Left cardiac atrium (tissue), 4 donors: ENCODE measurements at places on chromosomes 4 and X.

DNA sequence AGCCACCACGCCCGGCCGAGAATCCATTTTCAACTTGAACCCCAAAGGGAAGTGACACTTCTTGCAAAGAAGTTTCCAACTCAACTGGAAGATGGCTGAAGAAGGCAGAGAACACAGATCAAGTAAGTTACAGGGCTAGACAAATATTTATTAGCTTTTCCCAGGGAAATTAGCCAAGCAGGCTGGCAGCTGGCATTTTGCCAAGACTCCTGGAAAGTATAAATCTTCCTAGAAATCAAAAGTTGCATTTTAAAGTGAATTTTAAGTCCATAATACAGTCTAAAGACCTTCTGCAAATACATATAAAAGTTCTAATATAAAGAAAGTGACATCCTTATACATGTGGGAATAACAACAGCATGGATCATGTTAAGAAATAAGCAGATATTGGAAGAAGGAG, 3.4 kb upstream of the MRPL1 start:
- no peak for DNase-seq

DNA sequence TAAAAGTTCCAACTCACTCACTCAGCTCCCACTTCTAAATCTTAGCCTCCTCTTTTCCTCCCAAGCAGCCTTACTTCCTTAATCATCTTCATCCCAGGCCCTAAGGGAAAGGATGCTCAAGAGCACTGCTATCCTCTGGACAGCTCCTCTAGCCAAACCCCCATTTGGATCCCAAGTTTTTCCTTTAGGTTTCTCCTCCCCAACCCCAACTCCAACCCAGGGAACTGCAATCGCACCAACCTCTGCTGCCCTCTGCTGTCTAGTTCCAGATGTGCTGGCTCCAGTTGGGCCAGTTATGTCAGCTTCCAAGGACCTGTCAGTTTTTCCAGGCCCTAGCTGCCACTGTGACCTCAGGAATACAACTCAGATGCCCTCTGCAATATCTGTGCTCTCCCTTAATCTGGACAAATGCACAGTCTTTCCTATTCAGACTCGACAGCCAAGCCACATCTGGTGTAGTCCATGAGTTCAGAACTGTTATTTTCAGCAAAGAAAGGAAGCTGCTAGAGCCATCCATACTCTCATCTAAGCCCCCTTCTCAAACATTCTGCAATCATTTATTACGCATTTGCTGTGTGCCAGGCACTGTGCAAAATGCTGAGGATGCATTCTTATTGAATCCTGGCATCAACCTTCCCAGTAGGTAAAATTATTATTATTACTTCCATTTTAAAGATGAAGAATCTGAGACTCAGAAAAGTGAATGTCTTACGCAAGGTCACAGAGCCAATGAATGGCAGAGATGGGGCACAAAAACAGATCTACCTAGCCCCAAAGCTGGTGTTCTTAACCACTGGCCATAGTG, 12.3 kb upstream of the XPNPEP2 start:
- DNase-seq: peak; percentile 60

DNA sequence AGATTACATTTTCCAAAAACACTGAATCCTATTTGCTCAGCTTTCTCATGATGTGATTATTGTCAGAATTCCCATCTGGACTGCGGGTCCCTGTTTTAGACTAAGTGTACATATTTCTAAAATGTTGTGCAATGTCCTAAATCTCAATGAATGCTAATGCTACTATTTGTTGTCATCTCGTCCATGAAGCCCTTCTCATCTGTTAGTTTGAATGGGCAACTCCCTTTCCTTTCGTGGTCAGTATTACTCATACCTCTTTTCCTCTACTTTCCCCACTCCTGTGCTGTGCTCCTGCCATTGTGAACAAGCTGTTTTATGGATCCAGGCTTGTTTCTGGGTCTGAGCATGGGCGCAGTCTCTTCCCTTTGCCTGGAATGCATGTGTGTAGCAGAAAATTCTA, 91.0 kb downstream of the MID1 start:
- no peak for DNase-seq

DNA sequence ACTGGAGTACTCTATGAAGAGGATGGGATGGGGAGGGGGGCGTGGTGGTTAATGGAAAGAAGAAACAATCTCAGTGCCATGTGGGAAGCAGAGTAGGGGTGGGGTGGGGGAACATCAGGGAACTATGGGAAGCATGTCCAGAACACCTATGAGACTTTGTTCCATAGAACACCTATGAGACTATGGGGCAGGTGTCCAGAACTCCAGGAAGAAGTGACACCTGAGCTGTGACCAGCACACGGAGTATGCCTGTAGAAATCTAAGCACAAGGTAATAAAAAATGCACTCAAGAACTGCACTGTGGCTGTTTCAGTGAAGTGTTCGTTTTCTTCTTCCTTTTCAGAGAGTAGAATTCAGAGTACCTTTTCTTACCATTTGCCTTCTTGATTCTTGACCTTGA, 704.8 kb upstream of the TENM3 start:
- no peak for DNase-seq

GRCh38 chr4:75892508-75892907, 9.7 kb downstream of the PPEF2 start:
- no peak for DNase-seq

DNA sequence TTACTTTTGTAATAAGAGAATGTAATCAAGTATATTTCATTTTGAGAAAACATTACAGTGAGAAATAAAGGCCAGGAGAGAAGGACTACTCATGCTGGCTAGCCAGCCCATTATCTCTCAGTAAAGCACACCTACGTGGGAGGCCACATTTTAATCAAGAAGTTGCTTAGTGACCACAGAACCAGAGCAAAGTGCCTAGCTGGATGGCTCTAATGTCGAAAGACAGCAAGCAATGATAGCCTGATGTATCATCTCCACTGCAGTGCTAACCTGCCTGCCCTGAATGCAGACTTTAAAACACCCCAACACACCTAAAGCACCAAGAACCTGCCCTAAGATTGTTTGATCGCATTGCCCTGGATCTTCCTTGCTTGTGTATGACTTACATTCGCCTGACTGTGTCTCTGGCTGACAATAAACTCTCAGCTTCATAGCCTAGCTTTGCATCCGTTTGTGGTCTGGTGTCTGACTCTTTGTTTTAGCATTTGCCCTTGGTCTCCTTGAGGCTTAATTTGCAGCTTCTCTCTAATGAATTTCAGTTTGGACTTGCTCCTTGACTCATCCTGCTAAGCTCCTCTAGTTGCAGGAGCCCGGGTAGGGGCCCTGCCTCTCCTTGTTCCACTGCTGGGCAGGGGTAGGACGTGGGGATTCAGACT, 31.4 kb upstream of the SOWAHD start:
- DNase-seq: no peak

DNA sequence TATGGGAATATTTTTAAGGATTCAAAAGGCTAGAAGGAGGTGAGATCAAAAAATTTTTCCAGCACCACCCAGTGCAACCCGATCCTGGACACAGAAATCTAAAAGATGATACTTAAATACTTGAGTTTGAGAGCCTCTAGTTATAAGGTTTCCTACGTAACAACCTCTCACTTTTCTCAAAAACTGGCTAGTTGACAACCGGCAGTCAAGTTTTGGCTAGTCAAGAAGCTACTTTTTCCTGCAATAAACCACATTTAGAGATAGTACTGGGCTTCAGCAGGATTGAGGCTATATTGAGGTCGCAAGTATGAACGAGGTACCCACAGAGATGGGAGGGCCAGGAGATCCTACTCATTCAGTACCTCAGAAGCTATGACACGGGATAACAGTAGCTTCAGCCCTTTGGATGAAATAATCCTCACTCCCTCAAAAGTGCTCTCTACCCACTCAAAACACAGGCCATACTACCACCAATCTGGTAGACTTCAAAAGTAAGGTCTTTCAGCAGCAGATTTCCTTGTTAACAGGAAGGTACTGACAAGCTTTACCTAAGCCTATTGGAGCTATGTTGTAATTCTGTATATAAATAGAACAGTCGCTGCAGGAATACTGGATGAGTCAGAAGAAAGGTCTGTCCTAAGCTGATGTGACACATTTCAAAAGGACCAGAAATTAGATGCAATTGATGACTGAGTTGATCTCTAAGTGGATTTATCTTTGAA, 1.5 kb upstream of the TSPAN5 start:
- no peak for DNase-seq

- peak; percentile 25 for DNase-seq
Measured at GRCh38 chrX:45850775-45851433, 650.2 kb upstream of the DIPK2B start.

GRCh38 chr4:16573739-16574138, 324.7 kb downstream of the LDB2 start:
- peak; percentile 57 for DNase-seq

DNA sequence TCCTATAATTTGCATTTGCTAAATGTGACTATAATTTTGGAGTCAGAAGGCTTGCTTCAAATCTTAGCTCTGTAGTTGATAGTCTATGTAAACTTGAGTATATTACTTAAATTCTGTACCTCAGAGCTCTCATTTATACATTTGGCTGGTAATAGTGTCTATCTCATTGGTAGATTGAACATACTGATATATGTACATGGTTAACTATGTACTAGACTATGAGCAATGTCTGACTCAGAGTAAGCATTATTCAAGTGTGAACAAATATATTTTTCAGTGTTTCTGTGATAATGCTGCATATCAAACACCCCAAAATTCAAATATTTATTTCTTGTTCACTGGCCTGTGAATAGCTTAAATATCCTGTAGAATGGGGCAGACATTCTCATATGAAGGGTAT, 1568.9 kb upstream of the PABPC4L start:
- DNase-seq: no peak

DNA sequence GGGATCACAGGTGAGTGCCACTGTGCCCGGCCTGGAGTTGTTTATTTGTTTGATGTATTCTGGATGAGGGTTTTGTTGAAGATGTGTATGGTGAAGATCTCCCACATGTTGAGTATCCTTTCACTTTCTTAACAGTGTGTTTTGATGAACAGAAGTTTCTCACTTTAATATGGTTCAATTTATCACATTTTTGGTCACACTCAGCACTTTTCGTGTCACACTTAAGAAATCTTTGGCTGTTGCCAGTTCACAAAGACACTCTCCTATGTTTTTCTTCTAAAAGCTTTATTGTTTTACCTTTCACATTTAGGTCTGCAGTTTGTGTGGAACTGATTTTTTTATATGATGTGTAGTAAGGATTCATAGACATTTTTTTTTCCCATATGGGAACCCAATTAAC, 16.6 kb upstream of the ZNF185 start:
- no peak for DNase-seq

DNA sequence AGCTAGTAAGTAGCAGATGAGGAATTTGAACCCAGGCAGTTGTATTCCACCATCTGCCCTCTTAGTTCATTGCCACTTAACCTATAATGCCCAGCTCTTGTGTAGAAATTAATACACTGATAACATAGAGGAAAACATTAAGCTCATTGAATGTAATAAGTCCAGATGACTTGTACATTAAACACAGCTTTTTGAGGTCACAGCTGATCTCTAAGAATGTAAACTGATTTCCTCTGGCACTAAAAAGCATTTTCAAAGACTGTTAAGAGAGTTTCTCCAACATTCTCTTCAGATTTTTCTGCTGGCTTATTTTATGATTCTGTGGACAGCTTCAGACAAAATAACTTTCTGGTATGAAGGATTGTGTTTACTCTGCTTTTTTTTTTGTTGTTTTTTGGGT, 42.7 kb downstream of the HPRT1 start:
- DNase-seq: no peak

- DNase-seq: no peak
Measured at GRCh38 chr4:172666711-172667368, 501.8 kb upstream of the GALNT7 start.

GRCh38 chrX:82757614-82758013, 750.5 kb upstream of the POU3F4 start:
- DNase-seq: no peak

GRCh38 chr4:153023692-153024394, 87.7 kb downstream of the FHDC1 start:
- DNase-seq: no peak

DNA sequence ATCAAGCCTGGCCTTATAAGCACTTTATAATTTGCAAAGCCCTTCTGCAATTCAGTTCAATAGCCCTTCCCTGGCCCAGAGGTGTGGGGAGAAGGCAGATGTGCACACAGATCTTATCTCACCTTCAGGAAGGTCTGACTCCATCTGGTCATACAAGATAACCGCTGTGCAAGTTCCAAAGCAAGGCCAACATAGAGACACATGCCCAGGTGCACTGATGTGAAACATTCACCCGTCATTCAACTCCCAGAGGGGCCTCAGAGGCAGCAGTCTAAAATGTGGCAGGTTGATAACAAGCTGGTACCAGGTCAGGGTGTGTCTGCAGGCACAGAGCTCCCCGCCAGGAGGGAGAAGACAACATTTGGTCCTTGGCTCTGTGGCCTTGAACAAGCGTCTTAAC, 10.9 kb upstream of the WFS1 start:
- DNase-seq: no peak

DNA sequence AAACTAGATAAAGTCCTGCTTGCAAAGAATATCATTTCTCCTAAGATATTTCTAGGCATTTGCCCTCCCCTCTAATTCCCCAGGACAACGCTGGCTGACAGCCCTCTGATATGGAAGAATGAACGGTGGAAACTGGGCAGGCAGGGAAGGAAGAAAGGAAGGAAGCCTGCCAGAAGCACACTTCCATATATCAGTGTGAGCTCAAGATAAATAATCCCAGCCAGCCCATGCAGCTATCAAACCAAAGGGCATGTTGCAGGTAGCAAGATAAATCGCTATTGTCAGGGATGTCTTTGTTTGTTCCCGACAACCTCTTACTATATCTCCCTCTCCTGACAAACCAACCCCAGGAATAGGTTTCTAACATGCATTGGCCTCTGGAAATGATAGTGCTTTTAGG, 412.8 kb downstream of the HNRNPD start:
- no peak for DNase-seq

GRCh38 chr4:56261027-56261426, 126.3 kb downstream of the AASDH start:
- no peak for DNase-seq

- peak; percentile 55 for DNase-seq
Measured at GRCh38 chrX:134821370-134821769, 163.1 kb upstream of the PLAC1 start.

DNA sequence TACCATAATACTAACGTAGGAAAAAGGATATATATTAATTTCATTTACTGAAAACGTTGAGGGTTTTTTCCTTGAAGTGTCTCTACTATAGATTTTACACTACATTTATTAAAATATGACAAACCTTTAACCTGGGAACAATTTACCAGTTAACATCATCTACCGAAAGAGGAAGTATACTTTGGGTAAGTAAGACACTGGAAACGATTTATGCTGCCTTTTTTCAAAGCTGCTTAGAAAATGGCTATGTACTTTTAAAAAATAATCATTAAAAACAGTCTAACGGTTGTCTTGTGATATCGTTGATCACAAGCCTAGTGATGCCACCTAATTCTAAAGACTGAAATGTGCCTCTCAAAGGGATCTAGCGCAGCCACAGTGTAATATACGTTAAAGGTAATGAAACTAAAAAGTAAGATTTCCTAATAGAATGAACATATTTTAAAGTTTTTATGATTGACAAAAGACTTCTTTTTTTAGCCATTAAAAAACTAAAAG, 50.4 kb downstream of the STX18 start:
- DNase-seq: no peak

- no peak for DNase-seq
Measured at GRCh38 chrX:13752646-13753045, 18.1 kb downstream of the OFD1 start.

GRCh38 chr4:106914223-106914622, 121.9 kb downstream of the DKK2 start:
- no peak for DNase-seq
